ENCODE measurements at places on chromosomes 11 and 22. TPM values are rescaled to one million over a fixed set of nuclear protein-coding genes. Genes with fewer than 3 reads are reported as not detected.

MMP27 gene
- total RNA-seq = not detected

- no peak overlapping the region for H3K4me3 ChIP-seq
- no peaks in the 10 kb centered on the region for H3K27me3 ChIP-seq
- no peaks in the 10 kb centered on the region for H3K36me3 ChIP-seq
- H3K27ac ChIP-seq = no peak overlapping the region
These were observed 75.7 kb upstream of the E2F8 start for GRCh38 chr11:19316434-19316833.

- H3K27me3 ChIP-seq = no peaks in the 10 kb centered on the region
- no peak overlapping the region for H3K4me3 ChIP-seq
- peaks cover 14% of the 10 kb centered on the region for H3K4me1 ChIP-seq
- no peak overlapping the region for H3K27ac ChIP-seq
These were observed 17.6 kb downstream of the PLA2G6 start for GRCh38 chr22:38163844-38164550.

DNA sequence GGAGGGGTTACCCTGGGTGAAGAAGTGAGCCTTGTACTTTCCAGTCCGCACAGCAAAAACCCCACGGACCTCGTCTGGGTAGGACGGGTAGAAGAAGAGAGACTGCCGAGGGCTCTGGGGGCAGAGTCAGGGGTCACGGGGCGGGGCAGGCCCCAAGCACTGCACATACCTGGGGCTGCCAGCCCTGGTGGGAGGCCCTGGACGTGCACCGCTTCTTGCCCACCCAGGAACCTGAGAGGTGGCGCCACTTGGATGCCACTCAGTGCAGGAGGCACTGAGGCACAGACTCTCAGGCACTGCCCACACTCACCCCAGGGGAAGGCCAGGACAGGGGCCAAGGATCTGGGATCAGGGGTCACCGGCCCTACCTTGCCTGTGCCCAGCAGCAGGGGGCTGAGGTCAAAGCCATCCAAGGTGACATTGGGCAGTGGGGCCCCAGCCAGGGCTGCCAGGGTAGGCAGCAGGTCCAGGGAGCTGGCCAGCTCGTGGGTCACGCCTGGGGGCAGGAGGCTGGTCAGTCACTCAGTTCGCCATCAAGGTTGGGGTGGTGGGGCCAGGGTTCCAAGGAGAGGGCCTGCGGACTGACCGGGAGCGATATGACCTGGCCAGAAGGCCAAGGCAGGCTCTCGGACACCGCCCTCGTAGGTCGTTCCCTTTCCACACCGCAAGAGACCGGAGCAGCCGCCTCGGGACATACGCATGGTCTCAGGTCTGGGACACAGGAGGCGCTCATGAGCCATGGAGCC is 2.2 kb downstream of the ARSA start:
- H3K27me3 ChIP-seq = no peaks in the 10 kb centered on the region
- no peak for DNase-seq
- H3K4me3 ChIP-seq = no peak overlapping the region

DNA sequence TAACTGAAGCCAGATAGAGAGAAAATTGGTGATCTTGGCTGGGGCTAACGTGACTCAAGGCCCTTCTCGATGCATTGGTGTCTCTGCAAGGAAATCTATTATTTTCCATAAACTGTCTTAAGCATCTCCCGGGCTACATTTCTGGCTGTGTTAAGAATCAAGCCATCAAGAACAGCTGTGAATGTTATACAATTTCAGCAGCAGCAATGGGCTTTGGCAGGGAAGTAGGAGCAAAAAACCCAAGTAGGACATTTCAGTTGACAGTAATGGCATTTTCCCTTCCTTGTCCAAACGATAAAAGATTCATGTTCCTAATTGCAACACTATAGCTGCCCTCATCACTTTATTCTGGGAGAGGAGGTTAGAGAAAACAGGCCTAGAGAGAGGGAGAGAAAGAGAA is 335.0 kb downstream of the CADM1 start:
- peak overlapping the region; percentile 72 for H3K27ac ChIP-seq
- H3K4me1 ChIP-seq = peaks cover 25% of the 10 kb centered on the region
- H3K4me3 ChIP-seq = no peak overlapping the region
- no peaks in the 10 kb centered on the region for H3K27me3 ChIP-seq
- no peaks in the 10 kb centered on the region for H3K36me3 ChIP-seq

GRCh38 chr22:44693145-44693544 is 8.9 kb upstream of the PRR5 start:
- H3K4me1 ChIP-seq = no peaks in the 10 kb centered on the region
- no peak overlapping the region for H3K27ac ChIP-seq
- no peak overlapping the region for H3K4me3 ChIP-seq
- H3K27me3 ChIP-seq = peaks cover 7% of the 10 kb centered on the region

GRCh38 chr22:49240016-49240380 is 587.7 kb downstream of the BRD1 start:
- no peak for DNase-seq
- no peaks in the 10 kb centered on the region for H3K36me3 ChIP-seq
- H3K27me3 ChIP-seq = no peaks in the 10 kb centered on the region
- no peak overlapping the region for H3K27ac ChIP-seq
- no peak overlapping the region for H3K4me3 ChIP-seq
- no peaks in the 10 kb centered on the region for H3K4me1 ChIP-seq

DDX6 gene
- total RNA-seq = 125 TPM

GSTT2 gene
- not detected for total RNA-seq

GRCh38 chr11:43687120-43687791 is 6.7 kb downstream of the HSD17B12 start:
- peaks cover 45% of the 10 kb centered on the region for H3K4me1 ChIP-seq
- DNase-seq = peak; percentile 82
- H3K27ac ChIP-seq = peak overlapping the region; percentile 62
- no peaks in the 10 kb centered on the region for H3K27me3 ChIP-seq

- H3K4me1 ChIP-seq = peaks cover 39% of the 10 kb centered on the region
- no peak overlapping the region for H3K4me3 ChIP-seq
- no peaks in the 10 kb centered on the region for H3K27me3 ChIP-seq
- peak overlapping the region; percentile 92 for H3K27ac ChIP-seq
- no peak for DNase-seq
These were observed 2.6 kb downstream of the PPP1R14B start for GRCh38 chr11:64244107-64244506.

DNA sequence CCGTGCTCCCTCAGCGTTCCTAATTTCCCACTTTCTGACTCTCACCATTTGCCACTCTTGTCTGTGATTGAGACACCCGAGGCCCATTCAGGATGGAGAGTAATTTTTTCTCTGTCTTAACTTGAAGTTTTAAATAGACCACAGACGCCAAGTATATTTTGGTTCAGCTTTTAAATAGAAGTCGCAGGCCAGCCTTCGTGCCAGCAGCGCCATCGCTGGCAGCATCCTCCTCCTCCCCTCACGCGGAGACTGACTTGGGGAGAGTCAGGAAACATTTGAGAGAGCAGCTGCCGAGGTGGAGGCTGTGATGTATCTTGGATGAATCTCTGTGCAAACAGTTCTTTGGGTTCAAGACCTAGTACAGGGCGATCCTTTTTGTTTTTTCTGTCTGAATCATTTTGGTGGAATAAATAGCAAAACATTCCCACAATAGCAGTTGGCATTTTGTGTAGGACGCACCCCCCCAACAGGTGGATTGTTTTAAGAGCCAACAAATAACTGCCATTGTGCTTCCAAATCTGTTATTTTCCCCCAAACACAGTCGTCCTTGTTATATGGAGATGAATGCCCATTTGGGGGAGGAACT is 889 bp upstream of the DMC1 start:
- H3K27ac ChIP-seq = peak overlapping the region; percentile 79
- no peaks in the 10 kb centered on the region for H3K36me3 ChIP-seq
- peaks cover 15% of the 10 kb centered on the region for H3K4me1 ChIP-seq
- H3K27me3 ChIP-seq = no peaks in the 10 kb centered on the region

EIF3D gene
- 265 TPM for total RNA-seq

GRCh38 chr11:95512682-95513081 is 276.9 kb downstream of the FAM76B start:
- H3K4me1 ChIP-seq = no peaks in the 10 kb centered on the region
- H3K27me3 ChIP-seq = no peaks in the 10 kb centered on the region
- peak; percentile 41 for DNase-seq
- H3K4me3 ChIP-seq = no peak overlapping the region

DNA sequence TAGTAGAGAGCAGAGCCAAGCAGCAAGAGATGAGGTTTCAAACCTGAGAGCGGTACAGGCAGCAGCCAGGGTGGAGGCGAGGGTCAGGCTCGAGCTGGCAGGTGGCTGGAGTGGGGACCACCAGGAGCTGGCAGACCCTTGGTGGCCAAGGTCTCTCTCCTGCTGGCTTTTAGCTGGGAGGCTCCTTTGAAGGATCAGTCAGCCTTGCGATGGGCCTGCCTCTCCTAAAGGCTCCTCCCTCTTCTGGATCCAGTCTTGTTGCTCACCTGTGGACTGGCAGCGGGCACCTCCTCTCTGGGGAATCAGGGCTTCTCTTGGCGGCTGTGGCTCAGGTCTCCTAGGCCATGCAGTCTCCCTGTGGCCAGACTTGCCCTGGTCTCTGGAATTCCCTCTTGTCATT is 24.8 kb downstream of the TPST2 start:
- H3K4me1 ChIP-seq = peaks cover 41% of the 10 kb centered on the region
- H3K4me3 ChIP-seq = no peak overlapping the region
- no peaks in the 10 kb centered on the region for H3K27me3 ChIP-seq
- H3K36me3 ChIP-seq = no peaks in the 10 kb centered on the region
- DNase-seq = no peak
- peak overlapping the region; percentile 92 for H3K27ac ChIP-seq

- no peaks in the 10 kb centered on the region for H3K36me3 ChIP-seq
- no peaks in the 10 kb centered on the region for H3K27me3 ChIP-seq
- no peak overlapping the region for H3K4me3 ChIP-seq
- no peak overlapping the region for H3K27ac ChIP-seq
- H3K4me1 ChIP-seq = no peaks in the 10 kb centered on the region
These were observed 33.1 kb downstream of the CCDC15 start for GRCh38 chr11:124987096-124987495.

DNA sequence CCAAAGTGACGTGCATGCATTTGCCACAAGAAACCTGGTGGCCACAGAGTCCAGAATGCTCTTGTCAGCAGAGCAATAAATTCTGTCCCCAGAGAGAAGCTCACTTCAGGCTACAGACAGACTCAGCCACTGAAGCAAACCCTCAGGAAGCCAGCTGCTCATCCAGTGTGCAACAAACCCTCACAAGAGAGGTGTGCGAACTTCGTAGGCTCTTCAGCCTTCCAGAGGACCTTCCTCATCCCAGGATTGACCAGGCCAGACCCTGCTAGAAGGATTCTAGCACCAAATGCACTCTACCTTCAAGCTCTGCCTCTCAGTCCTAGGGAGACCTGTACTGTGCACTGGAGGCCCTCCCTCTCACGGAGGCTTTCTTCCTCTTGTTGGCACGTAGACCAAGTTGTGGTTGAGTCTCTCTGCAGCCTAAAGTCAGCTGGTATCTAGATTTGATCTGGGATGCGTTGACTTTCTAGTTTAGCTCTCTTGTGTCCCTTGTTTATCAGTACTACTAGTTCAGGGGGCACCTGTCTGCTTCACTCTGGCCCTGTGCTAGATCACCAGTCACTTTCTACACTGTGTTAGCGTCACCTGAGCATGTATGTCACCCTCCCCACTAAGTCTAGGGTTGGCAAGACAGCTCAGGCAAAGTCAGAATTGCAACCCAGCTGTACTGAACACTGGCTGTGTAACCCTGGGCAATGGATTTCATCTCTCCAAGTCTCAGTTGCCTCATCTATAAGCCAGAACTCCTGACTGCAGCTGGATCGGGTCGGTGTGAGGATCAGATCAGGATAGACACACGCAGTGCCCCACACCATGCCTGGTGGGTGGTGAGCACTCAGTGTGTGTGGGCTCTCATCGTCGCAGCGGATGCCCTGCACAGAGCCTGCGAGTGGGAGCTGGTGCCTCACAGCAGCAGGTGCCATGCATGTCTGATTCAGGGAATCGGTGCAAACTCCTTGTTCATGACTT is 22.1 kb upstream of the TMPRSS13 start:
- H3K27me3 ChIP-seq = peaks cover 1% of the 10 kb centered on the region
- H3K4me3 ChIP-seq = no peak overlapping the region
- H3K27ac ChIP-seq = no peak overlapping the region
- no peaks in the 10 kb centered on the region for H3K36me3 ChIP-seq

GRCh38 chr22:47335460-47335859 is 573.0 kb downstream of the TBC1D22A start:
- peaks cover 4% of the 10 kb centered on the region for H3K27me3 ChIP-seq
- no peak overlapping the region for H3K27ac ChIP-seq
- DNase-seq = no peak
- H3K36me3 ChIP-seq = no peaks in the 10 kb centered on the region
- no peak overlapping the region for H3K4me3 ChIP-seq

GRCh38 chr11:62770778-62771143 is 435 bp upstream of the TAF6L start:
- H3K27ac ChIP-seq = peak overlapping the region; percentile 97
- peaks cover 18% of the 10 kb centered on the region for H3K4me1 ChIP-seq
- H3K36me3 ChIP-seq = no peaks in the 10 kb centered on the region

DNA sequence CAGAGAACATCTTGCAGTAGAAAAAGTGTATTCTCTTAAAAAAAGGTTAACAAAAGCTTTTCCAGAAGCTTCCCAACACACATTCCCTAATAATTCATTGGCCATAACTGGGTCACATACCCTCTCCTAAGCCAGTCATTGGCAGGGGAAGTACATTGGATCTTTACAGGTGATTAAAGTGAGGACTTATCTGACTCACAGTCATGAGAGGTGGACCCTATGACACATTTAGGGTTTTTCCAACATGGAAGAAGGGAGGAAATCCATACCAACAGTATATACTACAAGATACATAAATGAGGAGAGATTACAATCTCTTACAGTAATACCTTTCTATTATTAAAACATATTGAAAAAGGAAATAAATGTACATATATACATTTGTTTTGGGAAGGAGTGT is 72.2 kb downstream of the CCDC73 start:
- no peak for DNase-seq
- H3K4me1 ChIP-seq = no peaks in the 10 kb centered on the region
- no peaks in the 10 kb centered on the region for H3K27me3 ChIP-seq

GRCh38 chr11:86977441-86978050 is 22.4 kb upstream of the FZD4 start:
- no peaks in the 10 kb centered on the region for H3K36me3 ChIP-seq
- H3K4me3 ChIP-seq = no peak overlapping the region
- peak overlapping the region; percentile 65 for H3K27ac ChIP-seq
- H3K4me1 ChIP-seq = peaks cover 54% of the 10 kb centered on the region
- peak; percentile 69 for DNase-seq
- no peaks in the 10 kb centered on the region for H3K27me3 ChIP-seq

DNA sequence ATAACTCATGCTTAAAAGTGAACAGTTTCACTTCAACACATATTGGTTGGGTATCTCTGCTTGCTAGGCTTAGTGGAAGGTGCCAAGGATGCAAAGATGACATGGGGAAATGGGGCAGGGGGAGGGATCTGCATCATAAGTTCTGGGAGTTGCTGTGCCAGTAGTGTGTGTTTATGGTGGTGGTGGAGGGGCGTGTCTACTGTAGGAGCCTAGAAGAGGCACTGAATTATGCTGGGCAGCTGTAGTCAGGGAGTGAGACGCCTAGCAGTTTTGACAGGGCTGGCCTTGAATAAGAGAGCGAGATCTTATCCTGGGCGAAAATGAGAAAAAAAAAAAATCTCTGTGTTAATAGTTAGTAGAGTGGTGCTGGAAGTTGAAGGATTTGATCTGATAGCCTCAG is 3.0 kb downstream of the ELMOD1 start:
- H3K27ac ChIP-seq = no peak overlapping the region
- H3K4me3 ChIP-seq = no peak overlapping the region
- H3K27me3 ChIP-seq = no peaks in the 10 kb centered on the region
- H3K4me1 ChIP-seq = peaks cover 3% of the 10 kb centered on the region
- no peaks in the 10 kb centered on the region for H3K36me3 ChIP-seq
